ENCODE measurements at places on chromosomes 2 and 18. TPM values are rescaled to one million over a fixed set of nuclear protein-coding genes. Genes with fewer than 3 reads are reported as not detected.

Gene LOXHD1
- not detected for total RNA-seq

Gene TRIM43
- not detected for total RNA-seq

Gene SLC11A1
- 13.0 TPM for total RNA-seq

Gene PLEKHH2
- 1.4 TPM for total RNA-seq

Gene VWA3B
- total RNA-seq: 0.24 TPM

Gene IL37
- not detected for total RNA-seq

Gene GAL3ST2
- not detected for total RNA-seq

All from right lobe of liver (tissue), 6 donors.